ENCODE measurements at places on chromosomes 16 and 17.

- no peak for DNase-seq
Measured at GRCh38 chr16:31134625-31135534, 647 bp downstream of the PRSS8 start.

DNA sequence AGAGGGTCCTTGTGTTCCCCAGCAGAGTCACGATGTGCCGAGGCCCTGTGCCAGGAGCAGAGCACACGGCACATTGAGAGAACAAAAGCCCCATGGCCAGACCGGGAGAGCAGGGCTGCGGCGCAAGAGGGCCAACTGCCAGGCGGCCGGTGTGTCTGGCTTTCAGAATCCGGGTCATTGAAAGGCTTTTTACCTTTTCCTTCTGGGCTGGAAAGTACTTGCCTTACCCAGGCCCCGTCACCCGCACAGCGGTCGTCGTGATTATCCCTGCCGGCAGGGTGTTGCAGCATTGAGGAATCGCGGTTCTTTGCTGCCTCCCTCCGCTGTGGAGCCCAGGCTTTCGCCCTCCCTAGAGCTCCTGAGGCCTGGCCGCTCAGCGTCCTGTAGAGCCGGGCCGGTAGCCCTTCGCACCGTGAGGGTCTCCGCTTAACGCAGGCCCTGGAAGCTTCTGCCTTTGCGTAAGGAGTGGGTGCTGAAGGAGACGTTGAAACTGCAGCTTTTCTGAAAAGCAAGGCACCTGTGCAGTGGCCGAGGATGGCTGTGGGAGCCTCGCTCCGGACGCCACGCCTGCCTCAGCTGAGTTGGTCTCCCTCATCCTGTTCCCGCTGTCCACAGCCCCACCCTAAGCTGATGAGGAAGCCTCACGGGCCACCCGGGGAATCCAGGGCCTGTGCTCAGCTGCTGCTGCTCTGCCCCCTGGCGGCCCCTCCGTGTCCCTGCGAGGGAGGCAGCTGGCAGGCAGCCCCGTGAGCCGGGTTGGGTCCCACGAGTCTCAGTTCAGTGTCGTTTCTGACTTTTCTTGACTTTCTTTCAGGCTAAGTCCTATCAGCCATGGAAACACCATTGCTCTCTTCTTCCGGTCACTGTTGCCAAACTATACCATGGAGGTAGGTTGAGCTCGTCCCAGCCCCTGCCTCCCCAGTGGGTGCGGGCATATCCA lies 8.6 kb upstream of the MC1R start:
- DNase-seq = no peak

DNA sequence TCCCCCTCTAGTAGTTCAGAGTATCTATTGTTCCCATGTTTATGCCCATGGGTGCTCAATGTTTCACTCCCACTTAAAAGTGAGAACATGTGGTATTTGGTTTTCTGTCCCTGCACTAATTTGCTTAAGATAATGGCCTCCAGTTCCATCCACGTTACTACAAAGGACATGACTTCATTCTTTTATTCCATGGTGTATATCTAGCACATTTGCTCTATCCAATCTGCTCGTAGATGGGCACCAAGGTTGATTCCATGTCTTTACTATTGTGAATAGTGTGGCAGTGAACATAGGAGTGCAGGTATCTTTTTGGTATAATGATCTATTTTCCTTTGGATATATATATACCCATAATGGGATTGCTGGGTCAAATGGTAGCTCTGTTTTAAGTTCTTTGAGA lies 169.2 kb upstream of the TBX2 start:
- no peak for DNase-seq

GRCh38 chr16:22217890-22218730 lies 12.0 kb downstream of the EEF2K start:
- no peak for DNase-seq

DNA sequence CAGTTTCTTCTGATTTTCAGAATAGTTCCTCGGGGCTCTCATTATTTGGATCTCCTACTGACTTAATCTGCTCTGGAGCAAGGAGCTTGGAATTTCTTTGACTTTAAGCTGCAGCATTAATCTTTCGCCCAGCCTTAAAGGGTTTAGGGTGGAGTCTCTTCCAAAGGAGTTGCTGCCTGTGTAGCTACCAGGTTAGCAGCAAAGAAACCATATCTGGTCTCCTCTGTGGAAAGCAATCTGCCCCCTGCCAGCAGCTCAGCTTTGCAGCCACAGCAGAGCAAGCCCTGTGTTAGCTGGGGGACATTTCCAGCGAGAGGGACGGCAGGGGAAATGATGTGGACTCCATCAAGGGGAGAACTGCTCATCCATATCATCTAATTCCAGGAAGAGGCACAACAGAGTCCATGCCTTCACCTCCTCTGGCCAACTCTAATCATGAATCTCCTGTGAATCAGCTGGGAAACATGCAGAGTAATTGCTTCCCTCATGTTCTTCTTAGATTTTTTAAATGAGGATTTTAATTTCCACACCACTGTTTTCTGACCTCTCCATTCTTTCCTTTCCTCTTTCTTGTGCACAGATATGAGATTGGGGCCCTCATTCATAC lies 827.6 kb upstream of the CA10 start:
- no peak for DNase-seq

DNA sequence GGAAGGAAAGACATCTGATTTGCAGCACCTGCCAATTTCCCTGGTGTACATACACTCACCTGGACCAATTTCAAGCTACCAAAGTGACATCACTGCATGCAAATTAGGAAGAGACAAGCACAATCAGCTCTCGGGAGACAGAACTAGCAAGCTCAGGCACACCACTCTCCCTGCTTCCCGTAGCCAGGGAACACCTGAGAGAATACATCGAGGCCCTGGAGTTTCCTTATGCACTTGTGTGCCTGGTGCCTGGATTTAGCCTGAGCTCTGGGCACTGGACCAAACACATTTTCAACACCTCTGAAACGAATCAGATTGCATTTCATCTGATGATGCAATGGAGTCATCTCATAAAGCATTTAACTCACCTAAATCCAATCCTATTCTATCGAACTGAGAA lies 110.5 kb downstream of the HS3ST2 start:
- DNase-seq = no peak

DNA sequence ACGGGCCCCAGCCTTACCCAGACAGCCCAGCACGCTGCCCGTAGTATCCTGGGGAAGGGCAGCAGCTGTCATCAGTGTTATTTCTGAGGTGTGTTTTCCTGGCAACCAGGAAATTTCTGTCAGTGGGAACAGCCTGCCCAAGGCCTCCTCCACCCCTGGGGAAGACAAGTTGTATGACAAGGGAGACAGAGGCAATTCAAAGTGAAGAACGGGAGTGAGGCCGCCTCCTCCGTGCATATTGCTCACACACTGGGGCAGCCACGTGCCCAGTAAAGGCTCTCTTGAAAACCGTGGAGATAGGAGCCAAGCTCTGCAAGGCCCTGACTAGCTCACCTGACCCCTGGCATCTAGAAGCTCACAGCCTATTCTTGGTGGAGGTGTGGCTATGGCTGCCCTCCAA lies 57.6 kb downstream of the RAI1 start:
- DNase-seq = no peak

DNA sequence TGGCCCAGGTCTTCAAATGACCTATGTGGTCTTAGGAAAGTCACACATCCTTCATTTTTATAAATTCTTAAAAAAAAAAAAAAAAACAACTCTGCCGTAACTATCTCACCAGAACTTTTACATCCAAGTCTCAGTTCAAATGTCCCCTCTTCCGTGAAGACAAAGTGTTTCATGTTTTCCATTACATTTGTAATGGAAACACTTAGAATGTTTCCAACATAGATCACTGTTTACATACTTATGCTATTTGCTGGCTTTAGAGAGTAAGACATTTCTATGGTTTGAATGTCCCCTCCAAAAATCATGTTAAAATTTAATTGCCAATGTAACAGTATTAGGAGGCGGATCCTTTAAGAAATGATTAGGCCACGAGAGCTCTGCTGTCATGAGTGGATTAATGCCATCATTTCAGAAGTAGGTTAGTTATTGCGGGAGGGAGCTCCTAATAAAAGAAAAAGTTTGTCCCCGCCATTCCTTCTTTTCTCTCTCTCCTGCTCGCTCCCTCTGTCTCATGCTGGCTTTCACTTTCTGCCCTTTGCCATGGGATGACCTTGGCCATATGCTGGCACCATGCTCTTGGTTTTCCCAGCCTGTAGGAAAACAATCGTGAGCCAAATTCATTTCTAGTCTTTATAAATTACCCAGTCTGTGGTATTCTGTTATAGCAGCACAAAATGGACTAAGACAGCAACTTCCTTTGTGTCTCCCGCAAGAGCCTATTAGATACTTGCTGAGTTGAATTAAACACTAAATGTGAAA lies 887.8 kb upstream of the SOX9 start:
- no peak for DNase-seq

DNA sequence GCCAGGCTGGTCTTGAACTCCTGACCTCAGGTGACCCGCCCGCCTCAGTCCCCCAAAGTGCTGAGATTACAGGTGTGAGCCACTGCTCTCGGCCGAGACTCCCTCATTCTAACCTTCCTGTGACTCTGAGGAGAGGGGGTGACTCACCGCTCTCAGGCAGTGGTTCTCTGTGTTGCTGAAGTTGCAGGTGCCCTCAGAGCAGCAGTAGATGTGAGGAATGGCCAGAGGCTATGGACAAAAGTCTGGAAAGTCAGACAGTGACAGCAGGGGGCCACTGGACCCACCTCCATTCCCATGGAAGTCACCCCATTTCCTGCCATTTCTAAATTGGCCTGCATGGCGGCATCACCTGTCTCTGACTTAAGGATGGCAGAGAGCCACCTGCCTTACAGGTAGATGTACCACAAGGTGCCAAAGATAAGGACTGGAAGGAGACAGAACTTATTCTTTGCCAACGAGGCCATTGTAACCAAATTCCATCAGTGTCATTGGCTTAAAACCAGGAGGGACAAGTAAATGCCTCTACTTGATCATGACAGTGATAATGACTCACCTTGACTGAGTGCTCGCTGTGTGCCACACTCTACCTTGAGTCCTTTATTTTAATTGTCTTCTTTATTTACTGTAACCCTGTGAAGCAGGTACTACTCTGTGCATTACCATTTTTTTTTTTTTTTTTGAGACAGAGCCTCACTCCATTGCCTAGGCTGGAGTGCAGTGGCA lies 15.3 kb upstream of the CNOT1 start:
- DNase-seq = no peak

- no peak for DNase-seq
Measured at GRCh38 chr16:48619547-48619946, 9.6 kb upstream of the N4BP1 start.

- DNase-seq = no peak
Measured at GRCh38 chr17:43559161-43559816, 13.1 kb upstream of the ETV4 start.

DNA sequence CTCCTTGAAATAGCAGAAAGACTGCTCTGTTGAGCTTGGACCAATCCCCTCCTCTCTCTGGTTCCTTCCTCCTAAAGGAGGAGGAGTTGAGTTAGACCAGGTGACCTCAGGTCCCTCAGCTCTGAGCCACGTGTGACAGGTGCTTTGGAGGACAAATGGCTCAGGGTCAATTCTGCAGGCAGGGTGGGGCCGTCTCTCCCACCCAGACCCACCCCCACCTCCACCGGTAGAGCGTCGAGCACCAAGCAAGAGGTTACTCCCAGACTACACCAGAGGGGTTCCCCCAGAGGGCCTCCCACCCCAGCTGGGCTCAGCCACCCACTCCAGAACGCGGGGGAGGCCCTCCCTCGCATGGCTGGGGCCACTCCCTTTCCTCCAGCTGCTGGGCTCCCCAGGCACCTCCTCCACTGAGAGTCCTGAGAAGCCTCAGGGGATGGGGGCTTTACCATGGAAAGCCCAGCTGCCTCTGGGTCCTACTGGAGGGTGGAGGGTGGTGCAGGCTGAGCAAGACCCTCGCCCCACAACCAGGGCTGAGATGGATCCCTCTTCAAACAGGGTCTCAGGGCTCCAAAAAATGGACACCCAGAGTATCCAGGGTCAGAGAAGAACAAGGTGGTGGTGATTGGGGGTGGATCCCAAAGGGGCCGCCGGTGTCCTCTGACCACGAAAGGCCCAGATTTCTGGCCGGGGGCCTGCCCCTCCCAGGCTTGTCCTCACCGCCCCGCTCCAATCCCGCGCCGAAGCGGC lies 7.6 kb downstream of the MYO1C start:
- peak; percentile 33 for DNase-seq

DNA sequence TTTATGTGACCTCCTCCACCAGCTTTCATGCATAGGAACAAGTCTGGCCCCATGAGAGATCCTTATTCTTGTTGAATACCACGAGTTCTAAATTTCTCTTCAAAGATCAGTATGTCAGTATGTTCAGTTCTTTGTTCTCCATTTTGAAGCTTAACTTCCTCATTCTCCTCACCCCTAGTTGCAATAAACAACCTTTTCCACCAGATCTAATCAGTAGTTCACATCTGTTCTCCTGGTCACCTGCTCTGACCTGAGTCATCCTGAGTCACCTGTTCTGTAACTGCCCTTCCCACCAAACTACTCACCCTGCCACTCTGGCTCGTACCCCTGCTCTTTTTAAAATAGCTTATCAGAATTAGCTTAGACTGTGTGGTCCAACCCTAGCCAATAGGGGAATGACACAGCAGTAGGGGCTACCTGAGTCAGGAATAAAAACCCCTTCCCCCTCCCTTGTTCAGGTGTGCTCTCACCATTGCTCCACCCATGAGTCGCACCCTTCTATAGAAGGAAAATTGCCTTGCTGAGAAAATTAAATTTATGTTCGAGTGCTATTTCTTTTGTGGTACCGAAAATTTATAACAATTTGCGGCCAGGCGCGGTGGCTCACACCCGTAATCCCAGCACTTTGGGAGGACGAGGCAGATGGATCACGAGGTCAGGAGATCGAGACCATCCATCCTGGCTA lies 94.6 kb downstream of the EMP2 start:
- no peak for DNase-seq

GRCh38 chr17:82449131-82449882 lies 1.2 kb downstream of the CYBC1 start:
- peak; percentile 40 for DNase-seq

DNA sequence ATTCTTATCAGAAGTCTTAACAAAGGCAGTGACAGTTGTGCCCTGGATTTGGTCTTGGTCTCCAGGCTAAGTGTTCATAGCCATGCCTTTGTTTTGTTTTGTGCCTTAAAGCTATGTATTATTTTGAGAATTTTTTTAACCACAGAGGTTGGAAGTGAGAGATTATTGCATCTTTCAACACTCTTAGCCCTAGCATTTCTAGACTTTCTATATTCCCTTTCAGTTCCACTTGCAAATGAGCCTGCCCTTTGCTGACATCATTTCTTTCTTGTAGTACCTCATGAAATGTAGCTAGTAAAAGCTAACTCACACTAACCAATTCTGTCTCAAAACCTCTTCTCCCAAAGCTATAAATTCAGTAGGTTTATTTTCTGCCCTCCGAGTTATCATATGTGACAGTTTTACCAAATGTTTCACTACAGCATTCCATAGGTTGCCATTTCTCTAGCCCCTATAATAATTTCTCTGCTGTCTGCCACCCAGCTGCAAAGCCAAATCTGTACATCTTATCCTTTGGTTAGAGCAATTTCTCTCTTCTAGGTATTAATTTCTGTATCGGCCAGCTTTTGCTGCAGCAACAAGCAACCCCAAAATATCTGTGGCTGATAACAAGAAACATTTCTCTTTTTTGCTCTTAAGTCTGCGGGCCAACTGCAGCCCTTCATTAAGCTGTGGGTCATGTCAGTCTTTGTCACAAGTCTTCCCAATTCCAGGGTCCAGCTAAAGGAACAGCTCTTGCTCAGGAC lies 14.2 kb upstream of the CCL1 start:
- no peak for DNase-seq

Data from stimulated activated CD8-positive, alpha-beta memory T cell treated with anti-CD3 and anti-CD28 coated beads, Interleukin-4, amount 100 ng/mL, for 1 hour (primary cell).